ENCODE measurements at places on chromosomes 6 and 20.

GRCh38 chr20:64244870-64245603 lies 10.5 kb upstream of the PCMTD2 start:
- DNase-seq, result no peak

- DNase-seq, result no peak
Observed at GRCh38 chr6:89412071-89413005, at the start of gene RRAGD. Gene RRAGD, minus strand, starts transcription at chr6:89412273. Its CDS starts 280 bp downstream, at chr6:89411993.

GRCh38 chr6:100266494-100267401 lies 198.0 kb downstream of the SIM1 start:
- DNase-seq, result no peak

GRCh38 chr6:475314-475713 lies 83.8 kb downstream of the IRF4 start:
- no peak for DNase-seq

- DNase-seq, result no peak
Observed at GRCh38 chr20:13659288-13659687, 20.6 kb upstream of the TASP1 start.

GRCh38 chr20:33789109-33789857 lies 21.9 kb upstream of the CHMP4B start:
- DNase-seq, result peak; percentile 84

DNA sequence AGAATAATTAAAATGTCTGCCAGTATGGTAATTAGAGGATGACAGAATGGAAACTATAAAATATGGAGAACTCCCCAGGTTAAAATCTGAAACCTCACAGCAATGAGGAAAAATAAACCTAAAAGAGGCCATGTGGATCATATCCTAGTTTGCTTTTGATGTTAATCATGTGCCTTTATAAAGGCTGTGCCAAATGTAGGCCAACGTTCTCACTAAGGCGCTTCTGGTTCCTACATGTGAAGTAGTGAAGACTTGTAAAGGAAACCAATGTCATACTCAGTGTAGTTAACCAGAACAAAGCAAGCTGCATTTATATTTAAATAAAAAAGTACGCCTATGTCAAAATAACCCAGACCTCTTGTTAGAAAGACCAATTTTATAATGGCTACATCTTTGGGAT lies 113.7 kb upstream of the FAM184A start:
- DNase-seq, result no peak

DNA sequence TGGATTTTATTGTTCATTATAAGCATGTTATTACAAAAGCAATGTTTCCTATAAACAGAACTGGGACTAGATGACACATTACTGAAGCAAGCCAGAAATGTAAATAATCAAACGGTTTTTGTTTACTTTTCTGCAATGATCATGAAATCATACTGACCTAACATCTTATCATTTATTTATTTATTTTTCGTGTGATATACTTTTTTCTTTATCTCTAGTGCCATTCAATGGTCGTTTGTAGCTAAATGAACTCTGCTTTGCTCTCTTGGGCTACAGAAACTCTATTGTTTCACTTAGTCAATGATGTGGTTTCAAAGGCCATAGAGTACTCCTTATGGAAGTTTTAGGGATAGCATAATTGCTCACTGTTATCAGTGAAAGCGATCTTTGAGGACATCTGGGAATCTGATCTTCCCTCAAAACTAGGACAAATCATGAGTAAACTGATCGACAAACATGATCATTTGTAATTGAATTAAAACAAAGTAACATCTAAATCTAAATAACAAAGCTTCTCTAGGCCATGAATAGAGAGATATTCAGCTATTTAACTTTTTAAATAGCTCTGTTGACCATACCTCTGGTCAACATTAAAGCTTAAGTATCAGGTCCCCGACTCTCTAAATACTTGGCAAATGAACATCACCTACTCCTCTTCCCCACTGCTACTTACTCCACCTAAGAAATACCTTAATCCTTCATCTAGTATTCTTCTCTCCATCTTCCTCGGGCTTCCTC lies 933.4 kb downstream of the TFAP2A start:
- no peak for DNase-seq

GRCh38 chr6:158634695-158635426 lies 9.7 kb downstream of the DYNLT1 start:
- no peak for DNase-seq

GRCh38 chr6:23964865-23965264 lies 161.2 kb upstream of the NRSN1 start:
- no peak for DNase-seq

DNA sequence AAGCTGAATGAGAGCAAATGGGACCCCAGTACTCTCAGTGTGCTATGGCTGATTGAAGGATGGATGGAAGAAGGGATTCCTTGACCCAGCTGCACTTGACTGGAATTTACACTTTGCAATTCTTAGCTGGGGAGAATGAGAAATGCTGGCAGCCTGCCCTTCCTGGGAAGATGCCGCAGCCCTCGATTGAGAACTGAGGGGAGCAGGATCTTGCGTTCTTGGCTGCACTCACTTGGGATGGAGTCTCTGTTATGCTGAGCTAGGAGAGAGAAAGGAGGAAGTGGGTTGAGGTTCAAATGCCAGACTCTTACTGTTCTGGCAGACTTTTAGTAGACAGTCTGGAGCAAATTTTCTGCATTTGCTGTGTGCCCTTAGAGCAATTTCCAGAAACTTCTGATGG lies 221.2 kb downstream of the FNDC1 start:
- DNase-seq, result no peak

- no peak for DNase-seq
Observed at GRCh38 chr6:81786150-81786549, 33.7 kb upstream of the TENT5A start.

DNA sequence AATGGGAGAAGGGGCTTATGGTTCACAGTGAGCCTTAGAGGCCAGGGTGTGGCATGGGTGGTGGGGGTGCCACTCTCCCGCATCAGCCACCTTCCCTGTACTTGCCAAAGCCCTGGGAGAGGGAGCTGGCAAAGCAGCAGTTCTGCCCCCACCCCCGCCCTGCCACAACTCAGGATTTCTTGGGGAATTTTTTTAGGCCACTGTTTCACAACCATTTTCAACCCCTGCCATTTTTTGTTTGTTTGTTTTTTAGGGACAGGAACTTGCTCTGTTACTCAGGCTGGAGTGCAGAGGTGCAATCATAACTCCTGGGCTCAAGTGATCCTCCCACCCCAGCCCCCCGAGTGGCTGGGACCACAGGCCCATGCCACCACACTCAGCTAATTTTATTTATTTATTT lies 22.4 kb upstream of the TM9SF4 start:
- no peak for DNase-seq

DNA sequence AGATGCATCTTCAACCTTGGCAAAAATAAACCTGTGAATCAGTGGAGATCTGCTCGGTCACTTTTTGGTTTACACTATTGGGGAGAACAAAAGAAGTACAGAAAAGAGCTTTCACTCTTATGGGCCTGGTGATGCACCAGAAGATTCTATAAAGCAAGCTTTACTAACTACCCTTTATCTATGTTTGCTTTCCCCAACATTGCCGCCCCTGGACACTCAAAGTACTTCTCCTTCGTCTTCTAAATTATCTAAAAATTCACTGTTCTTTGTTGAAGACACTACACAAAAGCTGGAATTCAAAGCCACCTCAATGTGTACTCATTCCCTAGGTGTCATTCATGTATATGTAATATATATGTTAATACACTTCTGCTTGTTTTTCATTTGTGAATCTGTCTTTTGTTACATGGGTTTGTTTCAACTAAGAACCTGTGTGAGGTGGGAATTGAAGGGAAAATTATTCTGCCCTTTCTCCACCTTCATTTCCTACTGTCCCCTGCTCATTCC lies 97.9 kb upstream of the BTN3A2 start:
- no peak for DNase-seq

DNA sequence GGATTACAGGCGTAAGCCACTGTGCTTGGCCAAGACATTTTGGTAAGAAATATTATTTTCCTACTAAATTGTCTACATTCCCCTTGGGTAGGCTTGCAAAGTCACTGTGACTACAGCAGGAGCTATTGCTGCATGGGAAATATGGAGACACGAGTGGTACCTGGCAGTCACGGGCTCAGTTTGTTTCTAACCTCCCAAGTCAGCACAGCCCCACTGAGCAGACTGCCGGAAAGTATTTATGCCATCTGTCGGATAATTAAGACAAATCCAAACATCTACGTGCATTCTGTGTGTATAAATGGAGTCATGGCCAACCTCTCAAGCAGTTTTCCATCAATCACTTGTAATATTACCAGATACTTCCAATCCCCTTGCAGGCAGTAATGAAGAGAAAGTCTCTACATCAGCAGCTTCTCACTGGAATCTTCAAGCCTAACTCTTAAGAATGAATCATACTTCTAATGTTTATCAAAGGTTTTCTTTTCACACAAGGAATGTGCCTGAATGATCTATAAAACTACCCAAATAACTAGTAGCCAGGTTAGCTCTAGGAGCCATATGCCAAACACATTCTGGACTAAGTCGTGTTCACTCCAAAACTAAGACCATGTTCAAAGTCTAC lies 20.1 kb downstream of the PSMB1 start:
- DNase-seq, result no peak

- no peak for DNase-seq
Observed at GRCh38 chr6:135519348-135519747, 21.8 kb upstream of the AHI1 start.

DNA sequence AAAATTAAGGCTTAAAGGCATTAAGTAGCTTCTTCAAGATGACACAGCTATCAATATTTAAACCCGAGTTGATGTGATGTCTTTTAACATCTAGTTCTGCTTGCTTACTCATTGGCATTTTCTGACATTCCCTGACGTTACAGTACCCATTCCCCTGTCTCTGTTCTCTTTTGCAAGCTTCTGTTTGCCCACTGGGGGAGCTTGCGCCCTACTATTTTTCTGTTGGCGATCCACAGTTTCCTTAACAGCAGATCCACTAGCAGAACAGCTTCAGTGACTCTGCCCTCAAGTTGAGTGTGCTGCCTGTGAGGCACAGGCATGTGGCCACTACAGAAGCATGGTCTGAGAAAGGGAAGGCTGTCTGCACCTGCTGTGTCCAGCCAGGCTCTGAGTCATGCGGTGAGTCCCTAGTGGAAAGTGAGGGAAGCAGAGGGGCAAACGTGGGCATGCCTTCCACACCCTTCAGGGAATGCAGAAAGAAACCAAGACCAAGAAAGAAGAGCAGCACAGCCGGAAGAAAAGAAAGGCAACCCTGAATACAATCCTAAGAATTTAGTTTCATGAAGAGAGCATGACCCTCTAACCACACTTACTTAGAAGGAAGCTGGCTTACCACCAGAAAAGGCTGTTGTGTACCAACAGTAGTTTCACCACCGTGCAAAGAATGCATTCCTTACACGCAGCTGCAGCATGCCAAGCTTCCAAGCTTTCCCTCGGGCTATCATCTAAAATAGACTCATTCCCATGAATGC lies 97.7 kb upstream of the VGLL2 start:
- peak; percentile 80 for DNase-seq

DNA sequence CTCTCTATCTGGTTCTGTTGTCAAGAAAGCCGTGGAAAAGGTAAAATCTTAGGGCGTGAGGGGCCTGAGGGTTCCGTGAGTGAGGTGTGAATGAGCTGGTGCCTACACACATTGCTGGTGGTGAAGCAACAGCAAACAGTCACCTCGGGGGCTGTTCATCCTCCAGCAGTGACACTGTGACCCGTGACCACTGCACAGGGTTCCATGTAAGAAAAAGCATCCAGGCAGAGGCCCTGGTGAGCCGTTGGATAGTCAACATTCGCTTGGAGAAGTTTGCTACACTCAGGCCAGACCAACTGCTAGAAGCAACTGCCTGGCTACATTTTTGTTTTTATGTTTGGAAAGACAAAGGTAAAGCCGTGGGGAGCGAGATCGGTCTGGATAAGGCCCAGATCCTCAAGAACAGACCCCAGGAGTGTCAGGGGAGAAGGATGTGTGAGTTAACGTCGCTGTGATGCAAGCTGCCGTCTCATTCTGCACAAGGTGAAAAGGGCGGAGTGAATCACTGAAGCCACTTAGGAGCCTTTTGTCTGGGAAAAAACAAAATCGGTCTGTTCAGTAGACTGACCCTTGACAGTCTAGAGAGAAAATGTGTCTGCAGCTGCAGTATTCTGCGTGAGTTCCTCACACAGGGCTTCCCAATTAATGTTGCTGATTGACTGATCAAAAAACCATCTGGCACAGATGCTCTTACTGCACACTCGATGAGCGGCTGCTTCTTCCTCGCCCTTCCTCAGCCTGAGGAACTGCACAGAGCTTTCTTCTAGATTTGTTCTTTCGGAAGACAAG lies 404.0 kb downstream of the SMOC2 start:
- DNase-seq, result no peak

GRCh38 chr20:13280609-13281324 lies 59.7 kb downstream of the ISM1 start:
- no peak for DNase-seq

DNA sequence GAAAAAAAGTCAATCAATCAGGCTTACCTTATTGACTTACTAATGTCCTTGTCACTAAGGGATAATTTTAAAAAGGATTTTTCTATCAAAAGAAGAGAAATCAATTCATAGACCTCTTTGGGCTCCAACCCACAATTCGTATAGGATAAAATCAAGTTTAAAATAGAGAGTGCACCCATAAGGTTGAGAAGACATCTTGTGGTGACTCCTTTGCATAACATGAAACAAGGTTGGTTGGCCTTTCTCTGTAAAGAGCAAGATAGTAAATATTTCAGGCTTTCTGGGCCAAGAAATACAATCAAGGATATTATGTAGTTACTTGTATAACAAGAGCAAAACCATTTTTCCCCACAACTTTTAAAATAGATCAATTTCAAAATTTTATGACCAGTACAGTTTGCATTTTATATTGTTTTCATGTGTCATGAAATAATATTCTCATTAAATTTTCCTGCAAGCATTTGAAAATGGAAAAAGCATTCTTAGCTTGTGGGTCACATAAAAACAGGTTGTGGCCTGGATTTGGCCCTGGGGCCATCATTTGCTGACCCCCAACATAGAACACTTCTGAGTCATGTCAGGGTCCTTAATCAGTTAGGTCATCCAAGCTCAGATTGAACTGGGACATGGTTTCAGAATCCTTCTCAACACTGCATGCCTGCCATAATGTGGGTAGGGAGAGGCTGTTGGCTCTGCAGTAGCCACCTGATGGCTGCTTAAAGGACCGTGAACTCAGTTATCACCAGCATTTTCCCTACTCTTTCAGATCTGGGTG lies 76.7 kb downstream of the MYB start:
- DNase-seq, result peak; percentile 23

DNA sequence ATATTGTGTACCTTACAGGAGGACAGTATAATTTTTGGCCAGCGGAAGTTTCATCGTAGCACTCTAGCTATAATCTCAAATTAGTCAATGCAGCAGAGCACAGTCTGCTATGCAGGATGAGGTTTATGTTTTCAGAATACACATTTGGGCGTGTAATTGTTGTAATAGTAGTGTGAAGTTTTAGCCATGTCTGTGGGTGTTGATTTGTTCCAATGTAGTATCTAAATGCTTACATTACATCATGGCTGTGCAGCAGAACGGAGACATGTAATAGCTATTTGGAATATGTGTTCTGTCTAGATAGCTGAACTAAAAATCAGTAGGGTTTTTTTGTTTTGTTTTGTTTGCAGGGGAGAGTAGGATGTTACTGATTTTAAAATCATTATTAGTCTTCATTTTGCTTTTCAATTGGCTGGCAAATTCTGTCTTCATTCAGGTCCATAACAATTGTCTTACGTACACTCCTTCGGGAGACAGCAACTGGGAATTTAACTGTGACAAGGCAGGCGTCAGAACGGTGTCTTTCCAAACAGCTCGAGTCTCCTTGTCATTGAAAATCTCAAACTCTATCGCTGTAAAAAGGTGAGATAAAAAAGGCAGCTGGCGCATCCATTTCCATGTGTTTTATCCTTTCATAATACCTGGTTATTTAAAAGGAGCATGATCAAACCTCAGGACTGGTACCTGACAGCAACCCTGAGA lies 65.1 kb upstream of the CDH4 start:
- DNase-seq, result no peak

- no peak for DNase-seq
Observed at GRCh38 chr6:52186075-52186474, at the start of gene IL17A. Gene IL17A, plus strand, starts transcription at chr6:52186375. Its CDS starts 57 bp downstream, at chr6:52186432.

- DNase-seq, result no peak
Observed at GRCh38 chr6:120077489-120077888, 727.9 kb upstream of the MAN1A1 start.
